ENCODE measurements at places on chromosomes 2 and 18. TPM values are rescaled to one million over a fixed set of nuclear protein-coding genes. Genes with fewer than 3 reads are reported as not detected.

GRCh38 chr2:146209842-146210275 is 1635.0 kb upstream of the ACVR2A start:
- no peak overlapping the region for H3K4me3 ChIP-seq
- H3K4me1 ChIP-seq: no peaks in the 10 kb centered on the region
- H3K27me3 ChIP-seq: no peaks in the 10 kb centered on the region
- DNase-seq: no peak
- no peak overlapping the region for H3K27ac ChIP-seq

Gene ACMSD
- total RNA-seq: not detected

DNA sequence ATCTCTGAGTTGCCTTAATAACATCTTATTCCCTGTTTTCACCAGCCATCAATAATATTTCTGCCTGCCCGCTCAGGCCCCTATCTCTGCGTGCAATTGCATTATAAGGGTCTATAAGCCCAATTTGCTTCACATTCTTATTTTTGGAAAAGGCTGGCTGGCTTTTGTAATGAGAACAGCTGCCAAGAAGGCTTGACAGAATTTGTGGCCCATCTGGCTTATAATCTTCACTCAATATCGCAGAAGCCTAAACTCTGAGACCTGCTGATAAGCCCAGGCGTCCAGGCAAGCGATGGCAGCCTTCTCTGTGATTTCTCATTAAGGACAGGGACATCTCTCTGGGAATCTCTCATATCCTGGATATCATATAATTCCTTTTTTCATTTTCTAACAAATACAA is 1618.6 kb upstream of the CELF4 start:
- no peak overlapping the region for H3K27ac ChIP-seq
- no peaks in the 10 kb centered on the region for H3K36me3 ChIP-seq
- no peak overlapping the region for H3K4me3 ChIP-seq
- no peak for DNase-seq

DNA sequence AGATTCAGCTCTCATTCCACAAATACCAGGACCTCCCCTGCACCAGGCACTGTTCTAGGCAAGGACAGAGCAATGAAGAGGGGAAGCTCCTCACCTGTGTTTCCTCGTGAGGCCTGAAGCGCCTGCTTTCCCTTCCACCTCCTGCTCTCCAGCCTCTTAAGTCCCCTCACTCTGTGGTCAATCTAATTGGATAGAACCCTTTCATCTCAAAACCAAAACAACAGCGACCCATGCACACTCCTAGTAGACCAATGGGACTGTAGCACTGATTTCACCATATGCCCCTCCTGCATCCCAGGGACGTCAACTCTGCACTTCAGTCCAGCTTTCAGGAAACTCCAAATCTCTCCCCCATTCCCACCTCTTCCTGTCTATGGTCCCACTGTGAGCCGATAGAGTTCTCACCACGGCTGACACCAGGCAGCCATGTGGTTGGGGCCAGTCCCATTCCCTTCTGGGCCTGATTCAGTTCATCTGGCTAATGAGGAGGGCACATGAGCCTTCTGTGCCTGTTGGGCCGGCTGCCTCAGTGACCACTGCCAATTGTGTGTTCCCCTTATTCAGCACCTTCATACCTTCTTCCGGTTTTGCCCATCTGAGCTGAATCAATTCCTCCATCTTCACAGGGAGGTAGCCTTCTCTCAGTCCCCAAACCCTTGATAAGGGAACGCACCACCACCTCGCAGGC is 33.3 kb upstream of the MAT2A start:
- no peak overlapping the region for H3K4me3 ChIP-seq
- peaks cover 20% of the 10 kb centered on the region for H3K4me1 ChIP-seq
- no peak for DNase-seq
- H3K27ac ChIP-seq: peak overlapping the region; percentile 7
- H3K36me3 ChIP-seq: no peaks in the 10 kb centered on the region

- no peak for DNase-seq
- H3K27me3 ChIP-seq: no peaks in the 10 kb centered on the region
- H3K4me3 ChIP-seq: no peak overlapping the region
- no peaks in the 10 kb centered on the region for H3K36me3 ChIP-seq
- no peaks in the 10 kb centered on the region for H3K4me1 ChIP-seq
- no peak overlapping the region for H3K27ac ChIP-seq
Measured at GRCh38 chr18:27695503-27695902, 481.4 kb downstream of the CDH2 start.

- DNase-seq: no peak
Measured at GRCh38 chr2:159133797-159134196, 152.7 kb downstream of the WDSUB1 start.

Measured in esophagus muscularis mucosa (tissue), 4 donors.